ENCODE measurements at places on chromosomes 2 and 18.

GRCh38 chr2:69789175-69789721 lies 40.2 kb upstream of the GMCL1 start:
- DNase-seq, result no peak

- no peak for DNase-seq
Observed at GRCh38 chr2:78541451-78542267, 483.8 kb upstream of the REG3G start.

DNA sequence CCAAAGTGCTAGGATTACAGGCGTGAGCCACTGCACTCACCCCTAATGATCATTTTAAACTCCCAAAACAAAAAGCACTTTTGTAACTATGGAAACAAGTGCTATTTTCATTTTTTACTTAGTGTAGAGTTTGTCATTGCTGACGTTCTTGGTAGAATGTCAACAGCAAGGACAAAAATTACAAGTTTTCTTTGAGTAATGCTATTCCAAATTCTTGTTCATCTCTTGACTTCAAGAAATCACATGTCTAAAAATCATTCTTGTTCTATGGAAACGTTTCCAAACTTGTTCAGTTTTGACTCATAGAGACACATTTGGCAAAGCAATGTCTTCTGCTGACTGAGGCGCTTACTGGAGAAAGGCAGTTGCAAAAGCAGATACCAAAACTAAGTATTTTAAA lies 82.6 kb downstream of the MBP start:
- DNase-seq, result no peak

- DNase-seq, result no peak
Observed at GRCh38 chr2:23617811-23618215, 232.8 kb downstream of the KLHL29 start.

DNA sequence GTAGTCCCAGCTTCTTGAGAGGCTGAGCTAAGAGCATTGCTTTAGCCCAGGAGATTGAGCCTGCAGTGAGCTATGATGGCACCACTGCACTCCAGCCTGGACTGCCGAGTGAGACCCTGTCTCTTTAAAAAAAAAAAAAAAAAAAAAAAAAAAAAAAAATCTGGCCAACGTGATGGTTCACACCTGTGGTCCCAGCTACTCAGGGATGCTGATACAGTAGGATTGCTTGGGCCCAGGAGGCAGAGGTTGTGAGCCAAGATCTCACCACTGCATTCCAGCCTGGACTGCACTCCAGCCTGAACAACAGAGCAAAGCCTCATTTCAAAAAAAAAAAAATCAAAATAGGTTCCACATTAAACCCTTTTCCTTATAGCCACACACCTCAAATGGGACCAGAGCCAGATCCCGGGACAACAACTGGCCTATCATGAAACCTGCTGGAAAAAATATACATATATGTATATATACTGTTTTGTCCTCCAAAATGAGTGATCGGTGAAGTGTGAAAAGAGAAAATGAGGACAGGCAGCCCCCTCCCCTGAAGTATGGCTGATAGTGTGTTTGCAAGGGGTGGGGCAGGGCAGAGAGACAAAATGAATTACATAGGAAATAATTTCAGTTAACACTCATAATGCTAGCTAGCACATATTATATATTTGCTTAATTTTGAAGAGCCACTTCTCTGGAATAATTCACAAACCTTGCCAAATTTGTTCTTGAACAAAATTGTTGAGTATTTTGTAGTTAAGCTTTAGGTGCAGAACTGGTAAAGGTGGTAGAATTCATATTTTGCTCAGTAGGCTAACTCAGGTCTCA lies 22.9 kb downstream of the MAPRE2 start:
- no peak for DNase-seq

GRCh38 chr2:88180605-88181240 lies 10.6 kb downstream of the THNSL2 start:
- no peak for DNase-seq

GRCh38 chr2:14720739-14721138 lies 88.2 kb downstream of the LRATD1 start:
- DNase-seq, result no peak

DNA sequence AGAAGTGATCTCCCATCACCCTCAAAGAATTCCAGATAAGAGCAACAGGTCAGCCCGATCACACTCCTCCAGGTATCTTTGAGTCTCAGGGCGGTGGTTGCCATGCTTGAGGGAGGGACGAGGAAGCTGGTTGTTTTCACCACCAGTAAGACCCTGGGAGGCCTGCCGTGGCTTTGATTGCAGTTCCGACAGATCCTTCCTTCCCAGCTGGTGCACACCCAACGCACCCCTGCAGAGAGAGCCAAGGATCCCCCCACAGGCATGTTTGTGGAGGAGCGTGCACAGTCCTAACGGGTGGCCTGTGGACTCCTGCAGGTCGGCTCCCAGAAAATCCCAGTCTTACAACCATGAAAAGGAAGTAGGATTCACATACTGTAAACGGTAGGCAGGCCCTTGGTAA lies 13.8 kb upstream of the ZNF236 start:
- no peak for DNase-seq

GRCh38 chr2:54529935-54530334 lies 73.8 kb downstream of the SPTBN1 start:
- no peak for DNase-seq

DNA sequence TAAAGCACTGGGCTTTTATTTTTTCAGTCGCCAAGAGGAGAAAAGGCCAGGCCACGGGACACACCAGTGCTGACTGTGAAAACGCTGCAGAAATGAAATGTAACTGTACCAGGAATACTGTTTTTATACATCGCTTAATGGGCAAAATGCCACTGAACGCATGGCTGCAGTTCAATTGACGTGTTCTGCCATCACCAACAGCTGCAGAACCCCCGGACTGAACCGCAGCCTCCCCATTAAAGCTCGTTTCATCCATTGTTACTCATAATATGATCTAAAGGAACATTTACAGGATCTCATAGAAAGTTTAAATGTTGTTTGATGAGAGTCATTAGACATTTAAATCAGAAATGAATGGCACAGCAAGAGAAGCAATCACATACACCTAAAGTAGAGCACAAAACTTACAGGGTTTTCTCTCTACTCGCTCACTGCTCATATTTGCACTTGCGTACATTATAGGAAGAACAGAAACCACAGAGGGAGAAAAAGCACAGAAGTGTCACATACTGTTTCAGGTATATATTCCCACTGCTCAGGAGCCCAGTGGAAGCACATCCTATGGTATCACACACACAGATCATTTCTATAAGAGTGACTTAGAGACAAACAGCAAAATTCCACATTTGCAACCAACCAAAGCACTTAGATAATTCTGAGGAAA lies 35.3 kb downstream of the TCF4 start:
- no peak for DNase-seq

GRCh38 chr2:174343343-174343622 lies 8.5 kb downstream of the SP9 start:
- DNase-seq, result no peak

DNA sequence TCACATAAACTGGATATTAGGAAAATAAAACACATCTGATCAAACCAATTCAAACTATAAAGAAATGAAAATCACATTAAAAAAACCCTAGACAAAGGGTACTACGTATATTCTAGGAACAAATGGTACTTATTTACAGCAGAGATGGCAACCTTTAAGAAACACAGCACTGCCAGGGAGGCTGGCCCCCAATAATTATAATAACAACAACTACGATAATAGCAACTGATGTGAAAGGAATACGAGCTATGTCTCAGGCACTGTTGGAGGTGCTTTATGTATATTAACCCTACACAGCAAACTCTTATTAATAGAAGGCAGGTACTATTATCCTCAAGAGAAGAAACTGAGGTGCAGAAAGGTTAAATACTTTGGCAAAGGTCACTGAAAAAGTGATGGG lies 193.9 kb downstream of the NBAS start:
- no peak for DNase-seq

- no peak for DNase-seq
Observed at GRCh38 chr2:105553538-105554196, 154.8 kb upstream of the FHL2 start.

GRCh38 chr2:82656420-82656819 lies 1802.7 kb downstream of the SUCLG1 start:
- no peak for DNase-seq

DNA sequence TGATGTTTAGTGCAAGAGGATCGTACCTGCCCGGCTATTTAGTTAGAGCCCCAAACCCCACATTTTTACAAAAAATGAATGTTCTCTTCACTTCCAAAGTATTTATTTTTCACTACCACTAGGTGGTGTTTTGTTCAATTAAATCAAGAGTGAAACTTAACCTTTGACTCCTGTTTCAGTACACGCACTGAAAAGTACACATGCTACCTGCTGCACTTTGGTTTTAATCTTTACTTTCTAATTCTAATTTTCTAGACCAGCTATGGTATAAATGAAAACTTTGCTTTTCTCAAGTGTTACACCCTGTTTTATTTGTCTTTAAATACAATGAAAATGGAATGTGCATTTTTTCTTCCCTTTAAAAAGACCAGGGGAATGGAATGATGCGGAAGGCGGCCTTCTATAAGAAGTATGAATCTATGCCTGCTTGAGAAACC lies 31.4 kb upstream of the CHN1 start:
- DNase-seq, result peak; percentile 68

- DNase-seq, result no peak
Observed at GRCh38 chr18:74949611-74950010, 259.3 kb downstream of the PTGR3 start.

GRCh38 chr2:207718521-207718920 lies 7.1 kb downstream of the CCNYL1 start:
- DNase-seq, result no peak

- no peak for DNase-seq
Observed at GRCh38 chr2:27702302-27702701, 38.6 kb downstream of the SLC4A1AP start.

- peak; percentile 12 for DNase-seq
Observed at GRCh38 chr2:14632133-14632936, at the start of gene LRATD1. TSS of gene LRATD1 (plus strand) at chr2:14632717. CDS start at chr2:14633980, 1,263 bp downstream.

DNA sequence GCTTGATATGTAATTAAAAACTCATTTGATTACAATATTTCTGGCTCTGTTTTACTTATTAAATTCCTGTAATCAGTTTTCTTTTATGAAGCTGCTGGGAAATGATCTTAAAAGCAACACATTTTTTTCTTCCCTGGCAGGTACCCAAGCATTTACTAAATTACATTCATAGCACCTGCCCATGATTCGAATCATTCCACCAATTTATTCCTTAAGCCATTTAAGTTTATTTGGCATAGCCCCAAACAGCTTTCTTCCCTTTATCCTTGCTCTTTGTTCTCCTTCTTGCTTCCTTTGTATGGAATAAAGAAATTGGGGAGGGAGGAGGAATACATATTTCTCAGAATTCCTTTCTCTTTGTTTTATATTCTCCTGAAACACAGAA lies 241.3 kb downstream of the AGPS start:
- DNase-seq, result no peak

DNA sequence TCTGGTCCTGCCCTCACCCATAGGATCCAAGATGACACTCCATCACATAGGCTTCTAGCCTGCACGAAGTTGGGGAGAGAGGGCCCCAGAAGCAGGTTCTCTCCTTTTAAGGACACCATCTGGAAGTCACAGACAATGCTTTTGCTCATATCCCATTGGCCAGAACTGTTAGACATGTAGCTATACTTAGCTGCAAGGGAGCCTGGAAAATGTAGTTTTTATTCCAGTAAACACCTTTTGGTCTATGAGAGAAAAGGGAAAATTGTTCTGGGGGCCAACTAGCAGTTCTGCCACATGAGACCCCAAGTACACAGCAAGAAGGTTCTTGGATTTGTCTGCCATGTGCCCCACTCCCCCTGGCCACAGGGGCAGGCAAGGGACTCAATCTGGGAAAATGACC lies 206.1 kb downstream of the ZFP36L2 start:
- DNase-seq, result no peak

- DNase-seq, result peak; percentile 69
Observed at GRCh38 chr2:290090-290722, 2.3 kb upstream of the ALKAL2 start.

GRCh38 chr2:64652231-64653108 lies 1.2 kb downstream of the SERTAD2 start:
- DNase-seq, result peak; percentile 56

DNA sequence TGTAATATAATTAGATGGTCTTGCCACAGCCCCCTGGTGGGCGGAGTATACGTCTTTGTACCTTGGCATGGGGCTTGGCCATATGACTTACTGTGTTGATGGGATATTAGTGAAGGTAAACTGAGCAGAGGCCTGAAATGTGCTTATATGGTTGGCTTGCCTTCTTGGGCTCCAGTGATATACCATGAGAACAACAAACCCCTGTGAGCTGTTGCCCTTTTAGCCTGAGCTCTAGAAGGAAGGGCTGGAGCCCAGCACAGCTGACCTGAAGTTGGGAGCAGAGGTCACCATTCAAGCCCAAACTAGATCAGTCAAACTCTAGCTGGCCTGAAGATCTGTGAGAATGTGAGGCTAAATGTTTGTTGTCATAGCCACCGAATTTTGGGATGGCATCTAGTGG lies 75.2 kb upstream of the CD302 start:
- no peak for DNase-seq

- DNase-seq, result no peak
Observed at GRCh38 chr2:216294305-216294704, 78.0 kb downstream of the MARCHF4 start.
